Activated T-cell treated with anti-CD3 and anti-CD28 coated beads, Interleukin-2, amount 50 U/mL, for 48 hours (primary cell): ENCODE measurements at places on chromosomes 6 and 20.

GRCh38 chr20:57157106-57157691, 109.2 kb downstream of the BMP7 start:
- no peak for DNase-seq

DNA sequence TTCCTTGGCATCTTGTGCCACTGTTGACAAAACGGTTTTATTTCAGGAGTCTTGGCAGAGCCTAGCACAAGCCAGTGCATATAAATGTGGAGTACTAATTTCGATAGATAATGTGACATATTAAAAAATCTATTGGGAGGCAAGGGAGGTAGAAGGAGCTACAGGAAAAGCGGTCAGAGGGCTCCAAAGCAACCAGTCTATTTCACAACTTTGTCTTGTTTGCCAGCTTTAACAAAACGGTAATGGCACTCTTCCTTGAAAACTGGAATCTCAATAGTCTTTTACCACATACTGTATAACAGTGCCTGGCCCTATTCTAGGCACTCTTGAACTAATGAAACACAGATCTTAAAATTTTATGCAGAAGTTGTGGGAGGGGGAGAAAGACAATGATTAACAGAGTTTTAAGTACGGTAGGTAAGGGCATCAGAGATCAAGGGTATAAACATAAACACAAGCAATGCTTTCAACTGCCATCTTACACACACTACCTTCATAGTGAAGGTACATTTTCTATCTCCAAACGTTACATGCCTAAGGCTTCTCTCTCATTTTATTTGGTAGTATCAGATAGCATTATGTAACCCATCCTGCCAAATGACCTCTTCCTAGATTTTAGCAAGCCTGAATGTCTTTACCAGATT, 33.5 kb upstream of the SYNCRIP start:
- no peak for DNase-seq

GRCh38 chr6:118263921-118264486, 284.1 kb upstream of the PLN start:
- no peak for DNase-seq

- DNase-seq = no peak
These were observed 14.6 kb downstream of the LCA5 start for GRCh38 chr6:79522609-79523008.

DNA sequence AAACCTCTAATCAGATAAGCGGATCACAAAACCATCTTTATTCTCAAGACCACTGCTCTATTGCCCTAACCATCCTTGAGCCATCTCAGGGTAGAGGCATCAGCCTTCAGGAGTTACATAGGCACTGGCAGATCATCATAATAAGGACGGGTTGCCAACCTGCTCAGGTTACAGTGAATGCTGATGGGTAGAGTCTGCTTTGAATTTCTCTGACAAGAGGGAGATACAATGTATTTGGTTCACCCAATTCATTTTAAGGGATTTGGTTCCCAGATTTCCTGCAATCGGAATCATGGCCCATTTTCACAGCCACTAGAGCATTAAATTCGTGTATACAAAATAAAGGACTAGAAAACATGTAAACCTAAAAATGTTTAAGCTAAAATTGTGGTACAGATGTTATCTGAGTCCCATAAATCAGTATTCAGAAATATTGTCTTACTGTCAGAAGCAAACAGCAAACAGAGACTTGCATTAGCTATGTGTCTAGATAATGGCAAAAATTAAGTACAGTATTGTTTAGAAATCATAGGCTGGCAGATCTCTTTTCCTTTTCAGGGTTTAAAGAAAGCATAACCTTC, 41.9 kb upstream of the TMEM170B start:
- DNase-seq = no peak

DNA sequence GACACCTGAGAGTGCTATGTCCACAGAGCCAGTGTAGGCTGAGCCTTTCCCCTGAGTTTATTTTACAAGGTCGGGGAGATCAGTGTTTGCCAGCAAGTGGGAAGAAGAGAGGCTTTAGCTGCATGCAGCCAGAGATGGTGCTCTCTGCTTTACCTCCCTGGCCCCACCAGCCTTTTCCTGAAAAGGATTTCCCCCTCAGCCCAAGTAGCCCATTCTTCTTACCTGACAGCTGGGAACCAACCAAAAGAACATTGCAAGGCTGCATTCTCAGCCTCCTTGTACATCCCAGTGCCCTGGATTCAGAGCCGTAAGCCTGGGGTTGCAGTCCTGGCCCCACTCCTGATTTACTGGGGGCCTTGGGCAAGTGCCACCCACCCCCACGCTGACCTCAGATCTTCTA, 16.9 kb downstream of the SNPH start:
- DNase-seq = no peak

- DNase-seq = peak; percentile 82
These were observed 200.7 kb downstream of the BCAS1 start for GRCh38 chr20:53869466-53870258.

- DNase-seq = no peak
These were observed 4.2 kb upstream of the TTPAL start for GRCh38 chr20:44471481-44471882.

DNA sequence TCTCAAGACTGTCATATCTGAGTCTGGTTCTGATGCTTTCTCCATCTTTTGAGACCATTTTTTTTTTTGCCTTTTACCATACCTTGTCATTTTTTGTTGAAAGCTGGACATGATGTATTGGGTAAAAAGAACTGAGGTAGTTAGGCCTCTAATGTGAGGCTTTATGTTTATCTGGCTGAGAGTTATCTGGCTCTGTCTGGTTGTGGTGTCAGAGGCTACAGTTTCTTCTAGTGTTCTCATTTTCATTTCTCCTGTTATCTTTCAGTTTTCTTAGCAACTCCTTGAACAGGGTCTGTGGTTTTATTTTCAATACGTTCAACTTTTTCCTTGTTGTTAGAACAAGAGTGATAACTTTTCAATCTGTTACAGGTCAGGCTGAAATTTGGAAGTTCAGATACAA, 49.2 kb upstream of the ATXN1 start:
- no peak for DNase-seq

DNA sequence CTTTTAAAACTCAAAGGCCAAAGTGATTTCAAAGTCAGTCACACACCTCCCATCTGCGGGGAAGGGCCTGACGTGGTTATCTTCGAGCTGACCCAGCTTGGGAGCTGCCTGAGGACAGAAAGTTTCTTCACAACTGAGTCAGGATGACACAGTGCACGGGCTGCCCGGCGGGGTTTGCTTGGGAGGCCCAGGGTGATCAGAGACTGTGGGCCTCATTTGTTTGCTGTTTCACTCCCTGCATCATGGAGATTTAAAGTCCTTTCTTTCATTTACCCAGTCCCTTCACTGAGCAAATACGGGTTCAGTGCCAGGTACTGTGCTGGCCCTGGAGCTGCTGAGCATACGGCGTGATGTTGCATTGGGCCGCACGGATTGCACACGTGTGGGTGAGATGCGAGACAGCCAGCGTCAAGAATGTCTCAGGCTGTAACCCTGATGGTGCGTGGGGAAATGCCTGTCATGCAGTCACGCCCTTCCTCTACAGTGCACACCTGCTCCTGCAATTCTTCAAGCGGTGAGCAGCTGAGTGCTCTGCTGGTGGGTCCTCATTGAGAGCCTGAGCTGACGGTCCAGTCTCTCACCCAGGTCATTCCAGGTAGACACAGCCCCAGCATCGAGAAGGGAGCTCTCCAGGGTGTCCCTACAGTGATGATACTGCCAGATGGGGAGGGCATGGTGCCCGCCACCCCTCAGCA, 82.7 kb upstream of the PMEPA1 start:
- DNase-seq = no peak

DNA sequence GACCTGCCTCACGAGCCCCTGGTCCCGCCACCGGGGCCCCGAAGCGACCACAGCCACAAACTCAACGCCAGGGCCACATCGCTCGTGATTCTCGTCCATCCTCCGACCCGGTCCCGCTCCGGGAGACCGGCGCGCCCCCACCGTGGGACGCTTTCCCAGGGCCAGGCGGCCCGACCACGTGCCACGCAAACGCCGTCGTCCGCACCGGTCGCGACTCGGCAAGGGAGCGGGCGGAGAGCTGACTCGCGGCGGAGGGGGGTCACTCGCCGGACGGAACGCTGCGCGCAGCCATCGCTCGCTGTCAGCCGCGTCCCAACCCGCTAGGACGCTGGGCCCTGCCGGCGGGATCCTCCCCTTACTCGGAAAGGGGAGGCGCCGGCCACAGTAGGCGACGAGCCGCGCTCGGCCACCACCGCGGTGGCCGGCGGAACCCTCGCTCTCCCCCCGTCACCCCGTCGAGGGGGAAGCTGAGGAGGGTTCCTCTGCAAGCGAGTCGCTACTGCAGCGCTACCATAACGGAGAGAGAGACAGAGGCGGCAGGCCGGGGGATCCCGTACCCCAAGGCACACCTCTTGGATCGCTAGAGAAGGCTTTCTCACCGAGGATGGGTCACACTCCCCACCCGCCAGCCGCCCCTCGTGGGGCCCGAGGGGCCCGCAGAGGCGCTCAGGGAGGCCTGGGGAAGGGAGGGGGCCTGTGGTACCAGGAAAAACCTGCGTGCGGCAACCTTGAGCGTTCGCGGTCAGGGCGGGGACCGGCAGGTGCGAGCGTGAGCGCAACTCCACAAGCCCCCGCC, 511.8 kb upstream of the ZNF337 start:
- DNase-seq = peak; percentile 49

- DNase-seq = no peak
These were observed 6.8 kb upstream of the MRPS10 start for GRCh38 chr6:42224222-42225028.

DNA sequence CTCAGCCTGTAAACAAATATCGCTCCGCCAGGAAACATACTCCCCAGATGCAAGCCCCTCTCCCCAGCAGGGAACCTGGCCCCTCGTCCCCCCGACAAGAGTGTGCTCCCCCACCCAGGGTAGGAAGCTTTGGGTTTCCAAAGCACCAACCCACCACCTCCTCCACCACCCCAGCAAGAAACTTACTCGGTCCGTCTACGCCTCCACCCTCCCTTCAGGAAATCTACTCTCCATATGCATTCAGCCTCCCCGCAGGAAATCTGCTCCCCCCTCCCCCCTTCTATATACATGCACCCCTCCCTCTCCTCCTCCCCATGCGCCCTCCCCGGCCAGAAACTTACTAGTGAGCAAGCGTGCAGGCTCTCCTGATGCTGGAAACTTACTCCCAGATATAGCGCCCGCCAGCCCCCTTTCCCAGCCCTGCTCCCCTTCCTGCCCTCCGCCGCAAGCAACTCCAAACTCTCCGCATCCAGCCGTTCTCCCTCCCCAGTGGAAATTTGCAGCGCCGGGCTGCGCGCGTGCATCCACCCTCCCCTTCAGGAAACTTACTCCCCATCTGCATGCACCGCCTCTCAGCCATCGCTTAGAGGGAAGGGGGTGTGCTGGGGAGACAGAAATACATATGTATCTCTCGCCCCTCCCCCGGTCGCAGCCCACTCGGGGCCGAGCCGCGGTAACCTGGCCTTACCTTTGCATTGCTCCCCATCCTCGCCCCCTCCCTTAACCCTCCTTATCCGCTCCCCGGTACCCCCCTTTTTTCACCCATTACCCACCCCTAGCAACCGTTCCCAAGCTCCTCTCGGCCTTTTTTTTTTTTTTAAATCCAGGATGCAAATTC, at the start of gene TRERF1:
Gene TRERF1 (minus strand): TSS at position 594 of the 838 bp plus-strand sequence. CDS start 182,336 bp downstream, outside the sequence.
- peak; percentile 69 for DNase-seq

- no peak for DNase-seq
These were observed 23.3 kb downstream of the ADGRG6 start for GRCh38 chr6:142325111-142325510.

- DNase-seq = no peak
These were observed 489.1 kb downstream of the PREX1 start for GRCh38 chr20:48338717-48339116.

DNA sequence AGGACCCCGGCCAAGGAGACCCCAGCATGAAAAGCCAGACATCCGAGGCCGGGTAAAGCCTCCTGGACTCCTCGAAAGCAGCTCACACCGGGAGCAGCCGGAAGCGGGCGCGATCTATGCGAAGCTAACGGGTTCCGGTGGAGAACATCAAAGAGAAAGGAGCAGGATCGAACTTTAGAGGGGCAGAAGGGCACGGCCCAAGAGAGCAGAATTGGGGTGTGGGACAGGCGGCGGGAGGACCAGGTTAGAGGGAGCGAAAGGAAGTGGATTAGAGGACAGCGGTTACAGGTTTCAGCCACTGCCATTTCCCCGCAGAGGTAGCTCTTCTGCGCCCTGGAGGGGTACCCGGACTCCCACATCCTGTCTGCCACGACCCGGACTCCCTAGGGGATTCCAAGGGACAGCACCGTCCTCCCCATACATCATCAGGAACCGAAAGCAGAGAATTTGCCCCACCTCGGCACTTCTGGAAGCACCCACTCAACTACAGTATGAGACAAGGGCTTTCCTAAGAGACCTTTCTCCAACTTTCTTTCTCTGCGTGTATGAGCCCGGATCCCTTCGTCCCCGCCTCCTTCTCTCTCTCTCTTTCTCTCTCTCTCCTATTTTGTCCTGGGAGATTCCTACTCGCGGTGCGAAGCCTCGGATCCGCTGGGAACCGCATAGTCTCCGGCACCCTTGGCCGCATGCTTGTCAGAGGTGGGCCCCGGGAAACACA, 507 bp upstream of the VGLL2 start:
- no peak for DNase-seq

DNA sequence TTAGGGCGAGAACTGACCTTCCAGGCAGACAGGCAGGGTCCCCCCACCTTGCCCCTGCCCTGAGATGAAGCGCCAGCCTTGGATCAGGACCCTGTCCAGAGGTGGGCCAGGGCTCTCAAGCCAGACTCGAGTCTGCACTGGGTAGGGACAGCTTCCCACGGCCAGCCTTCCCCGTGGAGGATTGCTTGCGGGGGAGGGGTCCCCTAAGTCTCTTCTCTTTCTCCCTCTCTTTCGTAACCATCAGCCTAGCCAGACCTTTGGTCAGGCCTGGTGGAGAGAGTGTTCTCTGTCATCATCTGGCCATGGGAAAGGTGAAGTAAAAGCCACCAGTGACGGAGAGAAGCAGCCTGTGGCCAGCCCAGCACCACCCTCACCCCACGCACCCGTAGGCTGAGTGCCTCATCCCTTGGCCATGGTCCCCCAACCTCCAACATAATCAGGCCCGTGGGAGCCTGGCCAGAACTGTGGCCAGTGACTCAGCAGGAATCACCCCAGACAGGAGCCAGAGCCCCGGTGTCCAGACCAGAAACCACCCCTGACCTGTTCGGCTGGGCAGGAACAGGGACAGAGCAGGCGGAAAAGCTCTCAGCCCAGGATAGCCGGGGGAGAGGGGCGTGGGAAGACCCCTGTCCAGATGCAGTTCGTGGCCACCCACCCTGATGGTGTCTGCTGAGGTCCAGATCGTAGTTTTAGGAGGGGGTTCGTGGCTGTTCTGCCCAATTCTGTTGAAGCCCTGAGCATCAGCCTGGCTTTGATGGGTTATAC, 47.1 kb downstream of the SNAI1 start:
- no peak for DNase-seq

- no peak for DNase-seq
These were observed 95.5 kb upstream of the AGPAT4 start for GRCh38 chr6:161369339-161369738.

- no peak for DNase-seq
These were observed 106.6 kb downstream of the SGK1 start for GRCh38 chr6:134211297-134211696.

- DNase-seq = peak; percentile 49
These were observed 128.8 kb downstream of the SOBP start for GRCh38 chr6:107618672-107619071.

GRCh38 chr6:24930431-24930871, 5.3 kb downstream of the RIPOR2 start:
- DNase-seq = no peak

GRCh38 chr6:121934451-121934850, 465.0 kb upstream of the HSF2 start:
- DNase-seq = no peak
